ENCODE measurements at places on chromosomes 16 and 17.

DNA sequence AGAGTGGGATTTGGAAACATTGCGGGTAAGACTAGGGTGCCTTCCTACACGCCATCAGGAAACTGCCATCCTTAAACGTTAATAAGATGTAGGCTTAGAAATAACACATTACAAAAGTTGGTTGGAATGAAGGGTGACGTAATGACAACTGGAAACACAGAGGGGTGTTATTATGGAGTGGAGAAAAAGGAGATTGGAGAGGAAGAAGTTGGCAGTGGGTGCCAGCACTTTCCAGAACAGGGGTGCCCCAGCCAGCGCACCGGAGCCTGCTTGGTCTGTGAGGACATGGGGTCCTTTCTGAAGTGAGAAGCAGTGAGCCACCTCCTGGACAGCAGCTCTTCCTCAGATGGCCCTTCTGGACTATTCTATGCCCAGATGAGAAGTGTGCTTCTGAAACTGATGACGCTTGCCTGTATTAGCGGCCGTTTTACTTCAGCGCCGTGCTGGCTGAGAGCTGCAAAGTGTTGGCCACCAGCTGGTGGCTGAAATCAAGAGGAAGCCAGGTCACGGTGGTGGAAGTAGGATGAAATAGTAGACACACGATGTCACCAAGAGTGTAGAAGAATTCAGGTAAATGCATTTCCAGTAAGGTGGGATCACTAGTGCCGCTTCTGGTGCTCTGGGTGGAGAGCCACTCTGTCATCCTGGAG is 244.8 kb downstream of the NTN1 start:
- DNase-seq: no peak

GRCh38 chr17:2195729-2196128 is 107.9 kb downstream of the SMG6 start:
- DNase-seq: peak; percentile 57

DNA sequence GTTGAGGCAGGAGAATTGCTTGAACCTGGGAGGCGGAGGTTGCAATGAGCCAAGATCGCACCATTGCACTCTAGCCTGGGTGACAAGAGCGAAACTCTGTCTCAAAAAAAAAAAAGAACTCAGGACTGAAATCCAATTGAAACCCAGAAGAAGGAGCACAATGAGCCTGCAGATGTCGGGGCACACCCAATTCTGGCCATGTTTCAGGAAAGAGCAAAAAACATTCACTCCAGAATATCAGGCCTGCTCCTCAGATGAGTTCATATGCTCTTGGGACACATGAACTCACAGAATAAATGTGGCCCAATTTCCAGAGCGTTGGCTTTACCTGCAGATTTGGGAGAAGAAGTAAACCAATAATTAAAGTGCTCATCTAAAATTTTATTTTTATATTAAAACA is 3.0 kb upstream of the CMTM2 start:
- no peak for DNase-seq

GRCh38 chr16:80027007-80027965 is 426.7 kb upstream of the MAF start:
- DNase-seq: peak; percentile 31

- no peak for DNase-seq
These were observed 28.0 kb downstream of the BLMH start for GRCh38 chr17:30263552-30264333.

GRCh38 chr16:17373533-17373932 is 97.2 kb downstream of the XYLT1 start:
- no peak for DNase-seq

GRCh38 chr16:3266873-3267537 is 10.6 kb upstream of the MEFV start:
- DNase-seq: no peak

DNA sequence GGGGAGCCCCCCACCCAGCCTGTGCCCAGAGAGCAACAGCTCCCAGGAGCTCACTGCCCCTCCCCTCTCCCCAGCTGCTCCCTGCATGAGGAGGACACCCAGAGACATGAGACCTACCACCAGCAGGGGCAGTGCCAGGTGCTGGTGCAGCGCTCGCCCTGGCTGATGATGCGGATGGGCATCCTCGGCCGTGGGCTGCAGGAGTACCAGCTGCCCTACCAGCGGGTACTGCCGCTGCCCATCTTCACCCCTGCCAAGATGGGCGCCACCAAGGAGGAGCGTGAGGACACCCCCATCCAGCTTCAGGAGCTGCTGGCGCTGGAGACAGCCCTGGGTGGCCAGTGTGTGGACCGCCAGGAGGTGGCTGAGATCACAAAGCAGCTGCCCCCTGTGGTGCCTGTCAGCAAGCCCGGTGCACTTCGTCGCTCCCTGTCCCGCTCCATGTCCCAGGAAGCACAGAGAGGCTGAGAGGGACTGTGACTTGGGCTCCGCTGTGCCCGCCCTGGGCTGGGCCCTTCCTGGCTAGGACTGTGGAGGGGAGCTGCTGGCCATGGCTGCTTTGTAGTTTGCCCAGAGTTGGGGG is 584 bp downstream of the TCAP start:
- DNase-seq: no peak

DNA sequence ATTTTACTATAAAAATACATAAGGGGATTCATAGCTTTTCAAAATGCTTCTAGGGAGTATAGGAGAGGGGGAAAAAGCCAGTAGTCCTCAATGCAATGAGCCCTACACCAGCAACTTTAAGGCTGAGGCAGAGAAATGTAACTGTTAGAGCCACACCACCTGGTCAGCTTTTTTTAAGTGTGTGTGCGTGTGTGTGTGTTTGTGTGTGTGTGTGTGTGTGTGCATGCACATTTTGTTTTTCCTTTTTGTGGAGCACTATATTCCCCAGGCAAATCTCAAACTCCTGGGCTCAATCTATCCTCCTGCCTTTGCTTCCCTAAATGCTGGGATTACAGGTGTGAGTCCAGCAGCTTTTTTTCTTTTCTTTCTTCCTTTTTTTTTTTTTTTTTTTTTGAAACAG is 2.3 kb upstream of the MEIOC start:
- DNase-seq: no peak

GRCh38 chr17:51374209-51374608 is 113.9 kb downstream of the UTP18 start:
- no peak for DNase-seq

DNA sequence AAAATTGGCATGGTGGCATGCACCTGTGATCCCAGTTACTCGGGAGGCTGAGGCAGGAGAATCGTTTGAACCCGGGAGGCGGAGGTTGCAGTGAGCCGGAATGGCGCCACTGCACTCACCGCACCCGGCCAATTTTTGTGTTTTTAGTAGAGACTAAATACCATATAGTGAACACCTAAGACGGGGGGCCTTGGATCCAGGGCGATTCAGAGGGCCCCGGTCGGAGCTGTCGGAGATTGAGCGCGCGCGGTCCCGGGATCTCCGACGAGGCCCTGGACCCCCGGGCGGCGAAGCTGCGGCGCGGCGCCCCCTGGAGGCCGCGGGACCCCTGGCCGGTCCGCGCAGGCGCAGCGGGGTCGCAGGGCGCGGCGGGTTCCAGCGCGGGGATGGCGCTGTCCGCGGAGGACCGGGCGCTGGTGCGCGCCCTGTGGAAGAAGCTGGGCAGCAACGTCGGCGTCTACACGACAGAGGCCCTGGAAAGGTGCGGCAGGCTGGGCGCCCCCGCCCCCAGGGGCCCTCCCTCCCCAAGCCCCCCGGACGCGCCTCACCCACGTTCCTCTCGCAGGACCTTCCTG is at the start of gene HBQ1:
Gene HBQ1 (plus strand): TSS at position 359 of the 575 bp plus-strand sequence. CDS start 28 bp downstream, at position 387.
- DNase-seq: no peak

GRCh38 chr17:41663451-41664171 is 25.1 kb upstream of the EIF1 start:
- DNase-seq: no peak

GRCh38 chr16:752007-752312 is 8.6 kb upstream of the MSLN start:
- DNase-seq: no peak

- no peak for DNase-seq
These were observed 94.8 kb downstream of the TNFRSF13B start for GRCh38 chr17:16877099-16877498.

- DNase-seq: no peak
These were observed 67.5 kb upstream of the BRD7 start for GRCh38 chr16:50436271-50436670.

DNA sequence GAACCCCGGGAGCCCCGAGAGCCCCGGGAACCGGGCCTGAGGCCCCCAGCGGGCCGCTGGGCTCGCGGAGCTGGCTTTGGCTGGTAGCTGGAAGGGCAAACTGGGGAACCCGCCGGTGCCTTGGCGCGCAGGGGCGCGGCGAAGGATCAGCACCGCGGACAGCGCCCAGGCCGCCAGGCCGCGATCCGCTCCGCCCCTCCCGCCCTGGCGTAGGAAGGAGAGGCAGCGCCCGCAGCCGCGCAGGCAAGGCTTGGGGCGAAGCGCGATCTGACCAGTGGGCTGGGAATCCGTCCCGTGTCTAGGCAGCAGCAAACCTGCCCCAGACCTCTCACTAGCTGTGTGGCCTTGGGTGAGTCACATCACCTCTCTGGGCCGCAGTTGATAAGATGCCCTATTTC is 331 bp upstream of the CCDC92B start:
- no peak for DNase-seq

DNA sequence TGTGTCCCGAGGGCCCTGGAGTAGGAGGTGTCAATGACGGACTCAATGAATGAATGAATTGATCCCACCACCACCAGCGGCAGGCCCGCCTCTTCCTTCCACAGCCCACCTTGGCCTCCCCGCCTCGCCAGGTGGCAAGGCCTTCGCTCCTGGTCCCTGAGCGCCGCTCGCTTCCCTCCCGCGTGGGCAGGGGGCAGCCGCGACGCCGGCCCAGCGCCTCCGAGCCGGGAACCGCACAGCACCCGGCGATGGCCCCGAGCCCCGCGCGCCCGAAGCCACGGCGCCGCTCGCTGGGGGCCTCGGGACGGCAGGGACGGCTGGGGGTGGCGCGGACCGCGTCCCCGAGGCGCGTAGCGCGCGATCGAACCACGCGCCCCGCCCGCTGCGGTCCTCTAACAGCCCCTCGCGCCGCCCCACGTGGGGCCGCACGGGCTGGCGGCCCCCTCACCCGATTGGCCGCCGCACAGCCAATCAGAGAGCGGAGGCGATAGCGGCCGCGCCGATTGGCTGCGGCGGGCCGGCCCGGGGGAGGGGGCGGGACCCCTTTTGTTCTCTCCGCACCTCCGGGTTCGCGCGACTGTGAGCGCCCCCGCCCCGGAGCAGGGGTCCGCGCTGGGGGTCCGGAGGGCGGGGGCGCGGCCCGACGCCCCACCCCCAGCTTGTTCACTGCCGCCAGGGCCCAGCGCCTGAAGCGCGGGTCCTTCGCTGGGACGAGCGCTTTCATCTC is 31.4 kb downstream of the ACTG1 start:
- peak; percentile 75 for DNase-seq

- peak; percentile 65 for DNase-seq
These were observed 68.7 kb downstream of the RAI1 start for GRCh38 chr17:17749921-17750320.

GRCh38 chr16:75379911-75380847 is 53.1 kb downstream of the CFDP1 start:
- no peak for DNase-seq

DNA sequence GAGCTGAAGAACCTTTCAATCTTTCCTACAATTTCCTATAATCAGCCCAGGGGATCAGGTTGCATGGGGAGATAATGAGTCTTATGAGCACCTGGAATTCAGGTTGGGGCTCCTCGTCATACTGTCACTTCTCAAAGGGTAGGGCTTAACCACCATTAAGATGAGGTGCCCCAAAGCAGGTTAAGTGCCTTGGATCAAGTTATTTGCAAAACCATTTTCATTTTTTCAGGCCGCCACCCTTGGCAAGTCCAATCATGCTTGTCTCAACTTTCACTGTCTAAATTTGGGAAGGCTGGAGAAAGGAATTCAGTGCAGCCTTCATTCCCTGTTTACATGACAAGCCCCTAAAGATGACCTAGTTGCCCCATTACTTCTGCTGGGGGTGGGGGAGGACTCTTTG is 44.9 kb upstream of the TANGO6 start:
- DNase-seq: no peak

DNA sequence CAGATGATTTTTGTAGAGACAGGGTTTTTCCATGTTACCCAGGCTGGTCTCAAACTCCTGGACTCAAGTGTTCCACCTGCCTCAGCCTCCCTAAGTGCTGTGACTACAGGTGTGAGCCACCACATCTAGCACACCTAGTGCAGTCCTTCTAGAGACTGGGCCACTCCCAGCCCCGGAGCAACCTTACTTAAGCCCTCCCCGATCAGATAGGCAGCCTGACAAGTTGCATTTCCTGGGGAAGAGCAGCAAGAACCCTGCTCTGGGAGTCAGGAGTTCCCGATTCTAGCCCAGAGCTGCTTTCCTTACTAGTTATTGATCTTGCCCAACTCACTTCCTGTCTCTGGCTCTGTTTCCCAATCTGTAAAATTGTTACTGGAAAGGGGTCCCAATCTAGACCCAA is 7.0 kb upstream of the NAGLU start:
- DNase-seq: no peak

GRCh38 chr17:48760411-48760810 is 31.9 kb upstream of the HOXB13 start:
- DNase-seq: no peak

DNA sequence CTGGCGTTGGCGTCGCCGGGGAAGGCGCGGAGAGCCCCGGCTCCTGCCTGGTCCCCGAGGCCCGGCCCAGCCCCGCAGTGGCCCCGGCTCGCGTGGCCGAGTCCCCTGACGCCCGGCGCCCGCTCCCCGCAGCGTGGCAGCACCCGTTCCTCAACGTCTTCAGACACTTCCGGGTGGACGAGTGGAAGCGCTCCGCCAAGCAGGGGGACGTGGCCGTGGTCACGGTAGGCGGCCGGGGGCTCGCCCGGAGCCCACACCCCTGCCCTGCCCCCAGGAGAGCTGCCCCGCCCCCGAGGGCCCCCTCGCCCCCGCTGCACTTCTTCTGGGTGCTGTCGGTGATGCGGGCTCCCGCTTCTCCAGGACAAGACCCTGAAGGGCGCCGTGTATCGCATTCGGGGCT is 466 bp downstream of the WDR90 start:
- DNase-seq: no peak
